ENCODE measurements at places on chromosomes 16 and 17. TPM values are rescaled to one million over a fixed set of nuclear protein-coding genes. Genes with fewer than 3 reads are reported as not detected.
A peak's percentile ranks its signal among the peaks of the same experiment; 100 is the strongest.

Gene TBC1D3I
- 1.9 TPM for total RNA-seq

Gene TBX6
- total RNA-seq, result 2.1 TPM

Gene ADAD2
- total RNA-seq, result not detected

- no peak overlapping the region for H3K4me3 ChIP-seq
- no peak overlapping the region for H3K27ac ChIP-seq
- no peaks in the 10 kb centered on the region for H3K27me3 ChIP-seq
- DNase-seq, result peak; percentile 60
- H3K4me1 ChIP-seq, result peaks cover 13% of the 10 kb centered on the region
- peaks cover 70% of the 10 kb centered on the region for H3K36me3 ChIP-seq
Observed at GRCh38 chr17:42704837-42705494, 22.6 kb downstream of the CNTNAP1 start.

DNA sequence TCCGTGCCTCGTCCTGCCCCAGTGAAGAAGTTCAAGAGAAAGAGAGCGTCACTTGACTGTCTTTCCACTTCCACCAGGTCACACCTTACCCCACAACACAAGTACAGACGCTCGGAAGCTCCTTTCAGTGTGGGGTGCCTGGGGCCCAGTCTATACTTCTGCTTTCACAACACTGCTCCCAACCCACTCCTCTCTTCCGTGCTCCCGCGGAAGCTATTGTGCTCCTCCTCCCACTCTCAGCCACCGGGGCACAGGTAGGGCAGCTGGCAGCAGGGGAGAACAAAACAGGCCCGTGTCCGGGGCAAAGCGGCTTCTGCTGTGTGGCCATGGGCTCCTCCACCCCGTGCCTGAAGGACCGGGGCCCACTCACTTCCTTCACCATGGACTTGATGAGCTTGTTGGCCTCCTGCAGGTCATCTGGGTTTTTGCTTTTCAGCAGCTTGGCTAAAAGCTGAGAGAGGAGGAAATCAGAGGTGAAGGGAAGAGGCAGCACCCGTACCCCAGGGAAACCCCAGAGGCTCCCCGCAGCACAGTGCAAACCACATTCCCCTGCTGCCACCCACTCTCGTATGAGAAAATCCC is 18.9 kb downstream of the GGA3 start:
- H3K4me3 ChIP-seq, result peak overlapping the region; percentile 71
- H3K27ac ChIP-seq, result peak overlapping the region; percentile 91
- DNase-seq, result peak; percentile 68
- peaks cover 67% of the 10 kb centered on the region for H3K36me3 ChIP-seq

GRCh38 chr17:45111850-45112249 is 20.5 kb downstream of the PLCD3 start:
- no peak for DNase-seq
- no peak overlapping the region for H3K4me3 ChIP-seq

DNA sequence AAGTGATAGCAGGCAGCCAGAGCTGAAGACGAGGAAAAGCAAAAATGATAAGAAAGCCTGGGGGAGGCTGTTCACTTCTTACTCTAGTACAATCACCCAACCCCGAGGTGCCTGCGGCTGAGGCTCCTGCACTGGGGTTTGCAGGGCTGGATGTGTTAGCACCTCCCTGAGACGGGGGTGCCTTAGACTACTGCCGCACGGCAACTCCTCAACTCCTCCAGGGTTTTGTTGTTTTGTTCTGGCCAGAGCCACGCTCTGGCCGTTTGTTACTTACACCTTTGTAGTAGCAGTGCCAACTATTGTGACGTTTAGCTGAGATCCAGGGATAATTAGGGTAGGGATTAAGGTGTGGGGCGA is 51.5 kb downstream of the LDHD start:
- peaks cover 53% of the 10 kb centered on the region for H3K4me1 ChIP-seq
- peak overlapping the region; percentile 85 for H3K27ac ChIP-seq
- H3K4me3 ChIP-seq, result peak overlapping the region; percentile 69
- H3K36me3 ChIP-seq, result peaks cover 6% of the 10 kb centered on the region
- H3K27me3 ChIP-seq, result no peaks in the 10 kb centered on the region

DNA sequence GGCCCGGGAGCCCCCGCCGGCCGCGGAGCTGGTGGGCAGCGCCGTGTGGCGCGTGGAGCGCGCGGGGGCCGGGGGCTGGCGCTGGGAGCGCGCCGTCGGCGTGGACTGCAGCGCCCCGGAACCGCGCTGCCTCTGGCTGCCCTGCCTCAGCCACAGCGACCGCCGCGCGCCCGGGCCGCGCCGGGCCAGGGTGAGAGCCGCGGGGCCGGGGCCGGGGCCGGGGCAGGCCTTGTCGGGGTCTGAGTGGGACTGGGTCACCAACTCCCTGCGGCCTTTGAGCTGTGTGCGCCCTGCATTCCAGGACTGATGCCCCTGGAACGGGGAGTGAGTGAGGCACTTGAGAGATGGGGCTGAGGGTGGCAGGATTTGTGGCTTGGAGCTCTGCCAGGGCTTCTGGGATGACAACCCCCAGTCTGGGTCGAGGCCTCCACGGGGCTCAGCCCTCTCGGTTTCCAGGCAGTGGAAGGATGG is 25.7 kb downstream of the ARHGAP23 start:
- peaks cover 5% of the 10 kb centered on the region for H3K4me1 ChIP-seq
- no peak overlapping the region for H3K4me3 ChIP-seq
- H3K27me3 ChIP-seq, result peaks cover 46% of the 10 kb centered on the region
- no peak overlapping the region for H3K27ac ChIP-seq

Data from activated CD4-positive, alpha-beta T cell treated with anti-CD3 and anti-CD28 coated beads, Interleukin-2, amount 10 ng/mL, durations not matched to agents 24 days and 14 days (primary cell).